T-cell (primary cell): ENCODE measurements at places on chromosomes 1 and 21. TPM values are rescaled to one million over a fixed set of nuclear protein-coding genes. Genes with fewer than 3 reads are reported as not detected.

S100A9 gene
- 1.6 TPM for total RNA-seq

PDE9A gene
- 11.5 TPM for total RNA-seq

OVAAL gene
- not detected for total RNA-seq

GUCA2A gene
- not detected for total RNA-seq

SYT6 gene
- total RNA-seq, result not detected

TMEM39B gene
- 24.8 TPM for total RNA-seq

DHCR24 gene
- total RNA-seq, result 19.9 TPM

SLAMF8 gene
- 0.53 TPM for total RNA-seq

RIPPLY3 gene
- not detected for total RNA-seq

KLF17 gene
- not detected for total RNA-seq

PTGS2 gene
- total RNA-seq, result not detected

CLCA1 gene
- total RNA-seq, result 0.25 TPM

NEGR1 gene
- total RNA-seq, result 0.26 TPM

FTCD gene
- 2.3 TPM for total RNA-seq

SPRR2G gene
- not detected for total RNA-seq

METTL25B gene
- 13.0 TPM for total RNA-seq

ANKRD65 gene
- total RNA-seq, result not detected

LCA5L gene
- not detected for total RNA-seq

TMIGD3 gene
- not detected for total RNA-seq

MORC3 gene
- 74.8 TPM for total RNA-seq

UTS2 gene
- 1.3 TPM for total RNA-seq

INAVA gene
- 0.30 TPM for total RNA-seq

GSTM1 gene
- 21.9 TPM for total RNA-seq

NPHS2 gene
- total RNA-seq, result not detected

ACTL8 gene
- not detected for total RNA-seq

LEPR gene
- 1.3 TPM for total RNA-seq

PLA2G2D gene
- not detected for total RNA-seq

OR2T2 gene
- not detected for total RNA-seq

WNT9A gene
- total RNA-seq, result 0.12 TPM

CD48 gene
- 249 TPM for total RNA-seq

DNALI1 gene
- 0.29 TPM for total RNA-seq

IRF6 gene
- 0.16 TPM for total RNA-seq

TTC34 gene
- total RNA-seq, result 1.6 TPM

TMEM61 gene
- total RNA-seq, result not detected

DTL gene
- 1.9 TPM for total RNA-seq

CACNA1S gene
- total RNA-seq, result not detected

HUNK gene
- total RNA-seq, result 0.22 TPM

SPRR2A gene
- not detected for total RNA-seq

GPR37L1 gene
- total RNA-seq, result not detected

DISP3 gene
- total RNA-seq, result 0.95 TPM
